ENCODE measurements at places on chromosomes 4 and X.

DNA sequence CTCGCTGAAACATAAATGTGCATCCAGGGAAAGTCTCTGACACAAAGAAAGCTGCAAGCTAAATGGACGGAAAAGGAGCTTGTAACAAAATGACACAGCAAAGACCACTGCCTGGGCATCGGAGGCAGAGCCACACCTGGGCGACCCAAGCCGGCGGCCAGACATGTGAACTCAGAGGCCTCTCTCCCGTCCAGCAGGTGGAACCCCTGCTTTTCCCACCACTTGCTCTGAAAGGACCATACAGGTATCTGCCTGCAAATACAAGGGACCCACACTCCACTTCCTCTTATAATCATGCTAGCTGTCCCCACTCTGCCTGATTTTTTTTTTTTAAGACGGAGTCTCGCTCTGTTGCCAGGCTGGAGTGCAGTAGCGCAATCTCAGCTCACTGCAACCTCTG is 12.0 kb downstream of the CPLX1 start:
- no peak for DNase-seq

DNA sequence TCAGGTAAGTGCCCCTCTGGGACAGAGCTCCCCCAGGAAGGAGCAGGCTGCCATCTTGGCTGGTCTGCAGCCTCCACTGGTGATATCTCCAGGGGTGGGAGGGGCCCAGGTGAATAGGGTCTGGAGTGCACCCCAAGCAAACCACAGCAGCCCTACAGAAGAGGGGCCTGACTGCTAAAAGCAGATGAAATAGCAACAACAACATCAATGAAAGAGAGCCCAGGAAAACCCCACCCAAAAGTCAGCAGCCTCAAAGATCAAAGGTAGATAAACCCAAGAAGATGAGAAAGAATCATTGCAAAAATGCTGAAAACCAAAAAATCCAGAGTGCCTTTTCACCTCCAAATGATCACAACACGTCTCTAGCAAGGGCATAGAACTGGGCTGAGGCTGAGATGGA is 92.5 kb upstream of the PAGE3 start:
- DNase-seq, result peak; percentile 2

DNA sequence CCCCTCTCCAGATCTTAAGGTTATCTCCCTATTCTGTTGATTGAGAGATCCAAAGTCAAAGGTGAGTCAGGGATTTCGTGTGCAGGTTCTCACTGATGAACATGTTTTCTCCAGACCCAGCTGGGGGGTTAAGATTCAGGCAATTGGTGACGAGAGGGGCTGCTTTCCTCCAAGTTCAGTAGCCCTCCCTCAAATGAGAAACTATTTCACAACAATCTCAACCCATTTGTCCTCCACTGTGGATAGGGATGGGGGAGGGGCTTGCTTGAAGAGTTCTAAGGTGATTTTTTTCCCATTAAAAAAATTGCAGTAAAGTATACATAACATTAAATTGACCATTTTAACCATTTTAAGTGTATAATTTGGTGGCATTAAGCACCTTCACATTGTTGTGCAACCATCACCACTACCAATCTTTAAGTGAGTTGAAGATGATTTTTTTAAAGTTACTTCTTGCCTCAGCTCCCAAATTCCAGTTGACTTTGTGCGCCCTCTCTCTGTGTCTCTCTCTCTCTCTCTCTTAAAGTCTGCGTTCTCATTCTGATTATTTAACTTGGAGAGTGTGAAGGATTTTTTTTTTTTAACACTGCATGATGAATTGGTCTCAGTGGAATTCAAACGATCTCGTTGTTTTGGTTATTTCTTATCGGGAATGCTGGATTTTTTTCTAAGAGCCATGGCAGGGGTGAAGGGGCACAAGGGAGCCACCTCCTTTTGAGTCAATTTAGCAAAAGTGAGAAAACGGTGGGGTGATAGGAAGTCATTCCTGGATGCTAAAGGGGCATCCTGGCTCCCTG is 175.9 kb downstream of the SHROOM3 start:
- no peak for DNase-seq

DNA sequence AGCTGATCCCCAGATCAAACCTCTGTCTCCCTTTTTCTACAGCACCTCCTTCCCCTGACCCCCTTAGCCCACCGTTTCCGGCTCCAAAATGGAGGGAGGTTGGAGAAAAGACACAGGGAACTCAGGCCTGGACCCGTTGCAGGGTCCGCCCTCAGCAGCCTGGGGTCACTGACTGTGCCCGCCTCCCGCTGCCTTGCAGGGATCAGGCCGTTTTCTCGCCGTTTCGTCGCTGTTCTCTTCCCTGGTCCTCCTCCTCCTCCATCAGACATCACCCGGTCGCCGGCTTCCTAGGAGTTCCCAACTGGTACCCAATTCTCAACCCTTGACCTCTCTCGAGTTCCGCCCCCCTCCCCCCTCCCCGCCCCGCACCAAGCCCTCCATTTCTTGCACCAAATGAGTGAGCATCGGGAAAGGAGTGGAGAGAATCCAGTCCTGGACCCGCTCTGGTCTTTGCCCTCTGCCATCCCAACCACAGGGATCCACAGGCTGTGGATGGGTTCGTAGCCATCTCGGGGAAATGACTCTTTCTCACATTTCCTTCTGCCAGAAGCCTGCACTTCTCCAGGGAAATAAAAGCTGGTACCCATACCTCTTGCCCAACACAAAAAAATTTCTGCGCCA is 493 bp downstream of the TCEAL5 start:
- DNase-seq, result no peak

GRCh38 chr4:153322791-153323190 is 21.7 kb upstream of the MND1 start:
- DNase-seq, result no peak

- no peak for DNase-seq
Measured at GRCh38 chr4:73988061-73988460, at the start of gene PPBP. Gene PPBP (minus strand): TSS chr4:73988190. CDS start chr4:73988103, 87 bp downstream.

DNA sequence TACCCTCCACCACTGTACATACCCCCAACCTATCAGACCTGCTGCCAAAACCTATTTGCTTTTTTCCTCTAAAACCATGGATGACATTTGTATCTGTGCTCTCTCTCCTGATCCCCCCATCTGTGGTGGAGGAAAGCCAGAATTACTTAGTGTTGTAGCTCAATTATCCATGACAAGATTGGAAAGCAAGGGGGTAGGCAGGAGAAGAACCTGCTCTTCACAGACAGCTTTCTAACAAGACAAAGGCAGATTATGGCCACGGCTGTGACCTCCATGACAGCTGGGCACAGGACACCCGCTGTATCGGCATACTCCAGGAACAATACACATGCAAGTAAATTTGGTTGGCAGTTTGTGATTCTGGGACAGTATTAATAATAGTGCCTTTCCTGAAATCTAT is 186.7 kb downstream of the ENOX2 start:
- DNase-seq, result no peak

GRCh38 chr4:147969573-147970385 is 237.9 kb downstream of the ARHGAP10 start:
- DNase-seq, result no peak

- no peak for DNase-seq
Measured at GRCh38 chr4:96097040-96097607, 257.2 kb downstream of the PDHA2 start.

DNA sequence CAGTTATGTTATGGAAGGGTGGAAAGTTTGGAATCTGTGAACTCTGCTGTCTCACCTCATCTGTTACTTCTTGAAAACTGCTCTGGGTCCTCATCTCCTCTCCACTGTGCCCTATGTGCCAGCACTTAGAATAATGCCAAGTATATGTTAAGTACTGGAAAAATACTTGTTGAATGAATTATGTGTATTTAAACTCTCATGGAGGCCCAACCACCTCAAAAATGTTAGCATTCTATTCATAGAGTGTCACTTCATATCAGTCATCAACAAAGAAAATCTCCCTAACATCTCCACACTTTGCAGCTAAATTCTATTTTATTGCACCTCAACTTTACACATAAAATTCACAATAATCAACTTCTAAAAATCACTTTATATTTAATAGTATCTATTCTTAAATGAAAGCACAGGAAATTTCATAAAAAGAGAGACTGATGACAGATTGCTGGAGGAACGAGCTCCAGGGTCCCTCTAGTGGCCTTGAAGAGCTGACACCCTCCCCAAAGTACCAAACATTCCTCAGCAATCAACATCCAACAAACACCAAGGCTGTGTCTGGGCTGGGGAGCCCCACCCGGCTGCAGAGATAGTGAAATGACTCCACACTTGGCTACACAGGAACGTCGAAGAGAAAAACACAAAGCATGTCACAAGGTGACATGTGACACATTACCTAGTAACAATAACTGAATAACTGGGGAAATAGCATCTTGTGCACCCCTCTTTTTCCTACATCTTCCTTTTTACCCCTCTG is 45.8 kb downstream of the SLC39A8 start:
- DNase-seq, result peak; percentile 30

DNA sequence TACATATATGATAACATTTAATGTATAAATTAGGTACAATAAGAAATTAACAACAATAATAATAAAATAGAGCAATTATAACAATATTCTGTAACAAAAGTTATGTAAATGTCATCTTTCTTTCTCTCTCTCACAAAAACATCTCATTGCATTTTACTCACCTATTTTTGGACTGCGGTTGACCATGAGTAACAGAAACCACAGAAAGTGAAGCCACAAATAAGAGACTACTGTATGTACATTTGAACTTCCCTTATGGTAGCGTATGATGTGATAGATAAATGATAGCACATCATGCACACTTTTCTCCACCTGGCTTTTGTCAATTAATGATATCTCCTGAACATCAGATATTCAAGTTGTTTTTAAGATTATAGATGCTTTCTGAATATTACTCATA is 80.5 kb downstream of the HNRNPD start:
- peak; percentile 68 for DNase-seq

- peak; percentile 39 for DNase-seq
Measured at GRCh38 chrX:22135994-22136684, 104.0 kb downstream of the PHEX start.

DNA sequence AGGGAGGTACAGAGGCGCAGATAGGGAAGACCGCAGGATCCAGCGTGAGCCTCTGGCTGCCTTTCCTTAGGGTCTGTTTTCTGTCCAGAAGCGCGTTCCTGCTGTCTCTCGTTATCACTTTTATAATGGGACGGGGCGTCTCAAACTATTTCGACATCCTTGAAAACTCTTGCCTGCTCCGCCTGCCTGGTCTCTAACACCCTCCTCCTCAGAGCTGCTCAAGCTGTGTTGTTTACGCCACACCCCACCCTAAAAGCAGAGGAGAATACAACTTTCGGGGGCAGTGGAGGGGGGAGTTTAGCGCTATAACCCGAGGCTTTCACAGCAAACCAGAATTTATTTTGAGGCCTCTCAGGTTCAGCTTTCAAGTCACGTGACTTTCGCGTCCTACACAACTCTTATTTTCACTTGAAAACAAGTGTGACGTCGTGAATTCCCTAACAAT is 646 bp upstream of the FAM3A start:
- DNase-seq, result peak; percentile 6

- peak; percentile 43 for DNase-seq
Measured at GRCh38 chr4:6546681-6547447, 28.1 kb upstream of the MAN2B2 start.

DNA sequence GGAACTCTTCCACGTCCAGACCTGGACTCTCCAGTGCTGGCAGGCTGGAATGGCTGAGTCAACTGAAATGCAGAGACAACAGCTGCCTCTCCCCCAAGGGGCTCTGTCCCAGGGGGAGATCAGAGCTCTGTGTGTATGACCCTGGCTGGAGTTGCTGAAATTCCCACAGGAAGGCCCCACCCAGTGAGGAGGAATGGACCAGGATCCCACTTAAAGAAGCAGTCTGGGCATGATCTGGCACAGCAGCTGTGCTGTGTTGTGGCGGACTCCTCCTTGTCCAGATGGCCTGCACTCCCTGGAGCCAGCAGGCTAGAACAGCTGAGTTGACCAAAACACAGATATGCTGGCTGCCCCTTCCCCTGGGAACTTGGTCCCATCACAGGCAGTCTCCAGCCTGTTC is 25.4 kb downstream of the C4orf17 start:
- no peak for DNase-seq

GRCh38 chr4:169274033-169274432 is 3.3 kb upstream of the SH3RF1 start:
- DNase-seq, result no peak

GRCh38 chrX:67599532-67599931 is 55.7 kb downstream of the AR start:
- DNase-seq, result no peak

DNA sequence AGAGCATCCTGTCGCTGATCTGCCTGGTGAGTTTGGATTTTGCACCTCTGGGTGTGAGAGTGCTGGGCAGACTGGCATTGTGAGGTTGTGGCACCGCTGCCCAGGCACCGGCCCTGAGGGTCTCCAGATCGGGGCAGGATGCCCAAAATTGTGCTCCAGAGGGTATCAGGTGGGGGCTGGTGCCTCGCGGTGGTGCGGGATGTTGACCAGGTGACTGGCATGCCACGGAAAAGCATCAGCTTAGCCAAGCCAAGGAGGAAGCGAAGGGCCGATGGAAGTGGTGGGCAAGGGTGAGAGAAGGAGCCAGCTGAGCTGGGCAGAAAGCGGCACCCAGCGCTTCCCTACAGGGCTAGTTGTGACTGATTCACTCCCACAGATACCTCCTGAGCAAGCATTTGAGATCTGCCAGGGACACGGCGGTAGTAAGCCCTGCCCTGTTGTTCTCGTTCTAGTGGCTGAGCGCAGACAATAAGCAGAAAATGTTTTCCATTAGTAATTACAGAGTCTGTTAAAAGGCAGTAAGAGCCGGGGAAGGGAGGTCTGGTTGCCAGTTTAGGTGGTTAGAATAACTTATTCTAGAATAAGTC is 809 bp downstream of the ZFP92 start:
- DNase-seq, result no peak

DNA sequence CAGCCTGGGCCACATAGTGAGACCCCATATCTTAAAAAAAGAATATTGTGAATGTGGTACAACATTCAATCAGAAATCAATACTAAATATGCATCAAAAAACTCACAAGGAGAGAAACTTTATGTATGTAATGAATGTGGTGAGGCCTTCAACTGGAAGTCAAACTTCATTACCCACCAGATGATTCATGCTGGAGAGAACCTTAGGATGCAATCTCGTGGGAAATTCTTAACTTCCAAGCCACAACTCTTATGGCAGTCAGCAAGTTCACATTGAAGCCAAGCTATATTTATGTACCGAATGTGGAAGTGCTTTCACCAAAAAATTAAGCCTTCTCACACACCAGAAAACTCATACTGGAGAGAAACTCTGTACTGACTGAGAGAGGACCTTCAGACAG is 84.5 kb upstream of the UXT start:
- no peak for DNase-seq

DNA sequence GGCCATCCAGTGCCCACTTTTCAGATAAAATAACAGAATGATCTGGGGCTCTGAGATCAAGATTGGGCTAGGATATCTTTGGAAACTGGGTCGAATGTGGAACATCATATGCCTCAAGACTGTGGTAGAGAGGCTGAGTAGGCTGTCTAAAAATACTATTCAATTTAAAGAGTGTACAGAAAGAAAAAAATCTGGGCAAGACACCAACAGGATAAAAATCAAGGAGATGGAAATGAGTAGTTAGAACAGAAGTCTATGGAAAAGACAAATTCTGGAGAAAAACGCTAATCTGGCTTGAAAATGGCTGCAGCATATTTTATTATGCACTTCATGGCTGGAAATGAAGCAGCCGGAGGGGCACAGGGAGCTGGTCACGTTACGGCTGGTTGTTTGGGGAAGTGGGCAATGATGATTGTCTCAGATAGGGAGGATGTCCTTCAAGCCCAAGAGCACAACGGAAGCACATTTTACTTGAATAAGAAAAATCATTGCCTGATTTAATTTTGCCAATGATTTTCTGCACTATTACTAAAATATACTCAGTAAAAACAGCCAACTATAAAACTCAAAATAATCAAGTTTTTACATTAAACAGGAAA is 27.1 kb upstream of the MAPK10 start:
- no peak for DNase-seq

- DNase-seq, result no peak
Measured at GRCh38 chrX:63656871-63657580, 128.0 kb downstream of the ARHGEF9 start.
